ENCODE measurements at places on chromosomes 16 and 17.

- no peak for DNase-seq
Measured at GRCh38 chr17:42844761-42845555, 578 bp downstream of the AOC2 start.

GRCh38 chr17:28547623-28548416 is 4.6 kb downstream of the UNC119 start:
- DNase-seq = no peak

DNA sequence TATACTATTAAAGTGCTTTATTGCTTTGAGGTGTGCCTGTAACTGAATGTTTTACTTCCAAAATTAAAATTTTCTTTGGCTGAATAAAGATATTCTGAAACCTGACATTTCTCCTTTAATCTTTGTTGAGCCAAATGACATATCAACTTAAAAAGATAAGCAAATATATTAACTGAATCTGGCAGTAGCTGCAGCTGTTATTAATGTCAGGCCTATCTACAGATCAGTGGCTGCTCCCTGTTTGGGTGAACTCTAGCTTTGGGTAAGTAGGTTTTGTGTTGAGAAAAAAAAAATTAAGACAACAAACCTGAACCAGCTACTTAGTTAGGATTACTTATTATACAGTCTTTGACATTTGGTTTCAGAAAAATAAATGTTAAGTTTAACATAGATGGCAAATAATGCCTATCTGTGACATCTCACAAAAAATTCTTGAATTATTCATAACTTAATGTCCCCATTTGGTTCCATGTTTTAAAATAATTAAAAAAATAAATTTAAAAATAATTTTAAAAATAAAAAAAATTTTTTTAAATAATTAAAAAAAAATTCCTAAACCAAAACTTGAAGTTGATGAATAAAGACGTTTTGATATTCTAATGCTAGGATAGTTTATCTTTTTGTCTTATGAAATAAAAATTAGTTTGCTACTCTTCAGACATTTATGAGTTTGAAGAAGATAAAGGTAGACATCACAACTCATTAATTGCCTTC is 19.8 kb downstream of the CPD start:
- DNase-seq = no peak

DNA sequence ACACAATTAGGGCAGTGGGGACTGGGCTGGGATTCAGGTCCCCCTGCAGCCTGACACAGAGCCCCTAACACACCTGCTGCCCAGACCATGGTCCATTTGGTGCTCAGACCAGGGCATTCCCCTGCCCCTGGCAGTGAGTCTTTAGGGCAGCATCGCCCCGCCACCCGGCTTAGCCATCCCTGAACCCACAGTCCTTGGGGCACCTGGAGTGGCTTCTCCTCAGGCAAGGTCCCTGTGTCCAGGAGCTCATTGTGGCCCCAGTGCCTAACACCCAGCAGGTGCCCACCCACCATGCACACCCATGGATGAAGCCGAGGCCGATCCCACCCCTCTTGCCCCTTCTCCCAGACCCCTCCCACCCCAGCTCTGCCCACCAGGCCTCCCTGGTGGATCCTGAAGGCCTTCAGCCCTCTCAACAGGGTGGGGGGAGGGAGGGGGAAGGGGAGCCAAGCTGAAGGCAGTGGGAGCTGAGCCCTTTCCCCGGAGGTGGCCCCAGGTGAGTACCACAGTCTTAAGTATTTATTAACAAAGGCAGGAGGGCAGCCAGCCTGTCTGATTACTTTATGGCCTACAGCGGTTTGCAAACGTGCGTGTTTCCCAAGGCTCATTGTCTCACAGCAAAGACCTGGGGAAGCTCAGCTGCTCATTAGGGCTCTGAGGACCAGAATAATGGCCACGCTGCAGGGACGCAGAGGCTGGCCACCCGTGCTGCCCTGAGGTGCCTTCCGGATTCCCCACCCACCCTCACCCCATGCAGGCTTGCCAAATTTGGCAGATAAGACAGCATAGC is 38.5 kb downstream of the RBFOX3 start:
- no peak for DNase-seq

DNA sequence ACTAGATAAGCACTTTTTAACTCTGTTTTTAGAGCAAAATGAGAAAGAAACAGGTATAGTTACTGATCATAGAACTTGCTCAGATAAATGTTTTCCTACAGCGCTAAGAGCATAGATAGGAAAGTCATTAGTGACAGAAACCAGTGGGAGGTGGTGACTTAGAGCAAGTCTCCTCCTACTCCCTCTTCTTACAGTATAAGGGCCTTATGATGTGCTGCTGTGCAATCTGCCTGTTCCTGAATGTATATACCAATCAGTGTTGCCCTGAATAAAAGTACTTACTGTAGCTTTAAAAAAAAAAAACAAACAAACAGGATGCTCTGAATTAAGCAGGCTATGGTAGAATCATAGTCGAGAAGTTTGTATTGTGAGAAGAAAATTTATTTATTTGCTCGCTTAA is 23.3 kb upstream of the RASL10B start:
- no peak for DNase-seq

- DNase-seq = no peak
Measured at GRCh38 chr16:75483222-75483621, 12.0 kb downstream of the CHST6 start.

DNA sequence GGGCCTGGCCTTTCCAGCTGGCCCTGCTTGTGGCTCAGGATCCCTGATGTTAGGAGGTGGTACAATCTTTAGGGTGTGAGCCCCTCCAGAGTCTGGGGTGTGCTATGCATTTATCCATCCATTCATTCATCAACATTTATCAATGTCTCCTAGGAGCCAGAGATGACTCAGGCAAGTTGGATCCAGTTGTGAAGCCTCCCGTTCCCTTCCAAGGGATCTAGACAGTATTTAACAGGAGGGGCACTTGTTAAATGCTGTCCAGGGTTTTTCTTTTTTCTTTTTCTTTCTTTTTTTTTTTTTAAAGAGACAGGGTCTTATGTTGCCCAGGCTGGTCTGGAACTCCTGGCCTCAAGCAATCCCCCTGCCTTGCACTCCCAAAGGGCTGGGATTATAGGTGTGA is 42.0 kb upstream of the SMPD3 start:
- DNase-seq = no peak

GRCh38 chr16:79154086-79154485 is 446.5 kb downstream of the MAF start:
- DNase-seq = no peak

DNA sequence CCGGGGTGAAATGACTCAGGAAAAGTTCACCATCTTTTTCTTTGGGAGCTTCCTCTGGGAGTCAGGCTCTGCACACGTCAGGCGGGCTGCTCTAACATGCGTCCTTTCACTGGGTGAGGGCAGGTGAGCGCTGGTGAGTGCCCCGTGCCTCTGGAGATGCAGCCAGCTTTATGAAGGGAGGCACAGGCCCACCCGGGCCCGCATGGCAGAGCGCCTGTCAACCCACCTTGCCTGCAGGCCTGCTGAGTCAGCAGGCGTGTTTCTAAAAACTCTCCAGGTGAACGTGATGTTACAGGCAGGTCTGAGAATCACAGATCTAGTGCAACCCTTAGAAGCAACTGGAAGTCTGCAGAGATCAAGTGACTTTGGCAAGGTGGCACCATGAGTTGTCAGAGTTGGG is 18.4 kb downstream of the MAP1LC3B start:
- DNase-seq = no peak

DNA sequence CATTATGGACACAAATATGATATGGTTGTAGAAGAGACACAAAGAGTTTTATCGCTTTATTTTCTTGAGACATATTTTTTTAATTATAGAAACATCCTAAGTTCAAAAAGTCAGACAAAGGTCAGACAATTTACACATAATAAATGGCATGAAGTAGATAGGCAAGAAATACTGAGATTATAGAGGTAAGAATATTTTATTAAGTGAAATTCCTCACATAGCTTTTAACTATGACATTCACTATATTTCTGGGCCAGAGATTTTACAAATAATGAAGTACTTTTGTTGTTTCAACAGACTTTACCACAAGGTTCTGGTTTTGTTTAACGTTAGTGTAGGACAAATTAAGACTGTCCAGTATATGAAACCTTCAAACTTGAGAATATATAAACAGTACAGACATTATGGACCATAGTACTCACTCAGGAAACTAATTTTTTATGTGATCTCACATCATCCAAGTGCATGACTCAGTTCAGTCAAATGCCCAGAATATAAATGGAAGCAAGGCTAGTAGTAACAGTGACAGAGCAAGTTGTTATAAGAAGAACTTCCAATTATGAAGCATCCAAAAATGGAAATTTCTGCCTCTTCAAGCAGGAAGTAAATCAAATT is 394.8 kb downstream of the KCNJ2 start:
- peak; percentile 12 for DNase-seq

DNA sequence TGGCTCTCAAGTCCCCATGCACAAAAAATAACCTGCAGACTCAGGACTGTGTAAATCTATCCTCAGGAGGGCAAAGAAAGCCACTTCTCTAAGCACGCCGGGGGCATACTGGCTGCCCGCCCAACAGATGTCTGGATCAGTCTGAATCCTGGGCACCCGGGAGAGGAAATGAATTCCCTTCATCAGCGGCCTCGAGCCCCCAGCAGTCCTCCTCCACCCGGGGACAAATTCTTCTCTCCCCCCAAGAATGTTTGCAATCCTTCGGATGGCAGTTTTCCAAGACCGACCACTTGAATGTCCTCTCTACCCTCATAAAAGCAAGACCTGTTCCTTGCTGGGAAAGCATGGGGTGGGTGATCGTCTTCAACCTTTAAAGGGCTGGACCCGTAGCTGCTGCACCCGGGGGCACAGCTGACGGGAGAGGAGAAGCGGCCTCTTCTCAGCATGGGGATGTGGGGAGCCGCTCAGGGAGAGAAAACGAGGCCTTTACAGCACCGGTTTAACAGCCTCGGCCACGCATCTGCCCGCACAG is 9.4 kb upstream of the MAP2K3 start:
- no peak for DNase-seq

DNA sequence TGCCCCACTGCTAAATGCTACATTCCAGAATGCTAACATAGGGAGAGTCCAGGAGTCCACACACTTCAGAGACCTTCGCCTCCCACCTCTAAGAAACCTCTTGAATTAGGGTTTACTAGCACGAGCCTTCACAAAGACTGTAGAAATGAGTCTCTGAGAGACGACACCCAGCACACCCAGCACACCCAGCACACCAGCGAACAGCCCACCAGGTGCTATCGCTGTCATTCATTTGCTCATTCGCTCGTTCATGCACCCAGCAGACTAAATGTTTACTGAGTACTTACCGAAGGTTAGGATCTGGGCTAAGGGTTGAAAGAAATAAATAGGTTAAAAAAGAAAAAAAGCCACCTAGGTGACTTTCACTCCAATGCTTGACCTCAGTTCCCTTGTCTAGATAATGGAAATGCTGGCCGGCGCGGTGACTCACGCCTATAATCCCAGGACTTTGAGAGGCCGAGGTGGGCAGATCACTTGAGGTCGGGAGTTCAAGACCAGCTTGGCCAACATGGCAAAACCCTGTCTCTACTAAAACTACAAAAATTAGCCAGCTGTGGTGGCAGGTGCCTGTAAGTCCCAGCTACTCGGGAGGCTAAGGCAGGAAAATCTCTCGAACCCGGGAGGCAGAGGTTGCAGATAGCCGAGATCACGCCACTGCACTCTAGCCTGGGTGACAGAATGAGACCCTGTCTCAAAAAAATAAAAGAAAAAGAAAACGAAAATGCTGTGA is 100.8 kb downstream of the ADCY9 start:
- no peak for DNase-seq

DNA sequence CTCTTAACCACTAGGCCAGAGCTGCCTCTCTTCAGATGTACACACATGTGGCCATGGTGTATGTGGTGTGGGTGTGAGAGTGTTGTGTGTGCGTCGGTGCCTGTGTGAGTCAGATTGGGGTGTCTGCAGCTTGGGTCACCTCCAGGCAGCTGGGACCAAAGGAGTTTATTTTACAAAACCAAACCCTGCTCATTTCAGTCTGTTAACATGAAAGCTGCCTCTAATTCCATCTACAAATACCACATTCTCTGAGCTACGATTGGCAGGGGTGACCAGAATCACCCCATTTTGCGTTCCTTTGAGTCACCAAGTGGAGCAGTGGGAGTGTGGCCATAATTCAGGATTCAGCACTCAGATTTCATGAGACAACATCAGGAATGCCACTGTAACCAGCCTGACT is 105.3 kb downstream of the IRX5 start:
- DNase-seq = peak; percentile 12

DNA sequence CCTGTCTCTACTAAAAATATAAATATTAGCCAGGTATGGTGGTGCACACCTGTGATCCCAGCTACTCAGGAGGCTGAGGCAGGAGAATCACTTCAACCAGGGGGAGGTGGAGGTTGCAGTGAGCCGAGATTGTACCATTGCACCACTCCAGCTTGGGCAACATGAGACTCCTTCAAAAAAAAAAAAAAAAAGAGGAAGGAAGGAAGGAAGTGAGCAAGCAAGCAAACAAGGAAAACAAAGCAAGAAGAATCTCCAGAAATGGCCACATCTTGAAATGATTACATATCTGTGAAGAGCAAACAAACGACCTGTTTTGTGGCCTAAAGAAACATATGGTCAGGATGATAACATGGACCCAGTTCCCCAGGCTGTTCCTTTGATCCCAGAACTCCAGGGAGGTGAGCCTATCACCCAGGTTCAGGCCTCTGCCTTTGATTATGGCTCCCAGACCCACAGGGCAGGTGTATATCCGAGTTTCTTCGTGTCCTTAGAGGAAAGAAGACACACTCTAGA is 8.9 kb downstream of the ACOX1 start:
- no peak for DNase-seq

DNA sequence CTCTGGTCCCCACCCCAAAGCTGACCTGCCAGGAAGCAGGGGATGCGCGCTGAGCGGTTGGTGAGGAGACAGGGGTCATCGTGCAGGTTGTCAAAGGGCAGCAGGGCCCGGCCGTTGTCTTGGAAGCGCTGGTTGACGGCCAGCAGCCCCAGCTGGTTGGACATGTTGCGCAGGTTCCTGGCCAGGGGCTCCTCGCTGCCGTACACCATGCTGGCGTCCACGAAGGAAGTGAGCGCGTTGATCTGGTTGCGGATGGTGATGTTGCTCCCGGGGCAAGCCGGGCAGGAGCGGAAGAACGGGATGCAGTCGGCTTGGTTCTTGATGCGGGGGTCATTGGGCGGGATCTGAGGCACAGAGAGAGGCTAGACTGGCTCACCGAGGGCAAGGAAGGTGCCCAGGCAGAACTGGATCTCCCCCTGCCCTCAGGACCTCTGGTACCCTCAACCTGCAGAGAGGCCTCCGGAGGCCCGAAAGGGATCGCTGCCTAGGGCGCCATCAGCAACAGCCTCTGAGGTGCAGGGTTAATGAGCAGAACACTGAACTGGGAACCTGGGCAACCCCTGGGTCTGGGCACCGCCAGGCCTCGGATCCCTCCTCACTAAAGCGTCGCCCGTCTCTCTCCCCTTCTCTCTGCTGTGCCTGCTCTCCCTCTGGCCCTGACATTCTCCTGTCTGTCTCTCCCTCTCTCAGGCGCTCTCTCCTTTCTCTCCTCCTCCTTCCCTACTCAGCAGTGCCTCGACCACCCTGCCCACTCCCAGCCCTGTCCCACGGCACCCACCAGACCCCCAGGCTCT is 2.7 kb downstream of the MPO start:
- DNase-seq = no peak
